ENCODE measurements at places on chromosomes 1 and 21.

DNA sequence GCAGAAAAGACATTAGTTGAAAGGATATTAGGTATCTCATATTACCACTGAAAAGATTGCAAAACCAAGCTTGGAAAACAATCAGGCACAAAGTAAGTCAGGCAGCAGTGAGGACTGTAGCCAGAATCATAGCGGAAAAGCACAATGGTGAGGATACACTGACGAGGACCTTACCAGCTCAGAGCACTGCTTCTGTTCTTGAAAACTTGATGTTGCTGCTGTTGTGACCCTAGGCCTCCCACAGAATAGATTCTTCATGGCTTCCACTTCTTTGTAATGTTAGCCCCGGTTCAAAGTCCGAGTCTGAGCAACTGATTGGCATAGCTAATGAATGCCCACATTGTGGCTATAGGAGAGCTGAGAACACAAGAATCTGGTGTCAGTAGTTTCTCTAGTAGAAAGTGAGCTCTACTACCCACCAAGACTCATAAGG lies 45.2 kb upstream of the LRRC8C start:
- no peak for DNase-seq

DNA sequence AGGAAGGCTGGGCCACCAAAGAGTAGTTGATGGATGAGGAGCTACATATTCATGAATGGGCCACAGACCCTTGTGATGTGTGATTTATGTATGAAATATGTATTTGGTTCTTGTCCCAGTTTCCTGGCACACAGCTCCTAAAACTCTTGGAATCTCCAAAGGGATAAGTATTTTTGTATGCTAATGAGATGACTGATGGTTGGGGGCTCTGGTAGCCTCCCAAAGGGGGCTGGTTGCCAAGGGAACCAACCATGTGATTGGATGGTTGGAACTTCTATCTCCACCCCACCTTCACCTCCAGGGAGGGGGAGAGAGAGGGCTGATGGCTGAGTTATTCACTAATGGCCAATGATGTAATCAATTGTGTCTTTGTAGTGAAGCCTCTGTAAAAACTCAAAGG lies 77.1 kb downstream of the ZNF281 start:
- DNase-seq = no peak

DNA sequence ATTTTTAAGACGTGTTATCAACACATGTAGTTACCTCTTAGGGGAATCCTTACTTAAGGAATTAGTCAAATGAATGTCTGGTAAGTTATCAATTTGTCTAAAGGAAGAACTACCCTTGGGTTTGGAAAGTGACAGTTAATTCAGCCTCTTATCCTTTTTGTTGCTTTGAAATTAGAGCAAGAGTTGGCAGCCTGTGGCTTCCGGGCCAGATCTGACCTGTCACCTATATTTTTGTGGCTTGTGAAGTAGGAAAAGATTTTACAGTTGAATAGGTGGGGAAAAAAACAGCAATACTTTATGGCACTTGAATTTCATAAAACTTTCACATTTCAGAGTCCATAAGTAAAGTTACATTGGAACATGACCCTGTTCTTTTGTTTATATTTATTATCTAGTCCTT lies 5.5 kb downstream of the MRPS6 start:
- peak; percentile 34 for DNase-seq

- DNase-seq = no peak
Observed at GRCh38 chr1:168766568-168766967, 37.6 kb upstream of the DPT start.

GRCh38 chr1:71427066-71427465 lies 346.2 kb upstream of the ZRANB2 start:
- no peak for DNase-seq

DNA sequence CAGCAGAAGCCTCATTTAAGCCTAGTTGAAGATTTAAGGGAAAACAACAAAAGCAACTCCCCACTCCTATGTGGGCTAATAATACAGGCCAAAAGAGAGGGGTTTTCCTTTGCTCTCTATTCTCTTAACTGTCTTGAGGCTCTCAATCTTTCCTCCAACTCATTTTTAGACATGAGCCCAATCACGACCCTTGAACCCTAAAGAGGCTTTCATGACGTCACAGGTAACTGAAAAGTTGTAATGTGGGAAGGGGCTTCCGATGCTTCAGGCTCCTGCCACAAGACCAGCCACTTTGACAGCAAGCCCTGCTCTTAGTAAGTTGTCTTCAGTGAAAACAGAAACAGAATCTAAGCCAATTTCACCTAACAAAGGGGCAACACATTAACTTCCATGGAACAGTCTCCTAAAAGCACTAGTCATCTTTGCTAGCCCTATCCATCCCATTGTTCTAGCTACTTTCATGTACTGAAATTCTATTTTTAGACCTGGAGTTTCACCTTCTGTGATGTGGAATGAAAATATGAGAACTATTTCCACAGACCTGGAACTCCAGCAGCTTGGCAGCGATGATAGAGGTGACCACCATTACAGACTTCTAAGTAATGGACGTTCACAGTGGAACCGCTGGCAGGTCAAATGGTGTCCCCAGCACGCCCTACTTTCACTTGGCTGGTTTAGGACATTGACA lies 36.3 kb downstream of the GPR161 start:
- DNase-seq = no peak

GRCh38 chr21:34602061-34602460 lies 12.9 kb downstream of the RCAN1 start:
- DNase-seq = no peak

GRCh38 chr1:43666608-43667007 lies 16.7 kb downstream of the KDM4A start:
- DNase-seq = no peak

GRCh38 chr21:45109831-45110492 lies 35.6 kb downstream of the ADARB1 start:
- peak; percentile 51 for DNase-seq

Measured in activated CD4-positive, alpha-beta T cell treated with anti-CD3 and anti-CD28 coated beads, Interleukin-2, amount 50 U/mL, for 48 hours (primary cell).